ENCODE measurements at places on chromosomes 5 and 9.

DNA sequence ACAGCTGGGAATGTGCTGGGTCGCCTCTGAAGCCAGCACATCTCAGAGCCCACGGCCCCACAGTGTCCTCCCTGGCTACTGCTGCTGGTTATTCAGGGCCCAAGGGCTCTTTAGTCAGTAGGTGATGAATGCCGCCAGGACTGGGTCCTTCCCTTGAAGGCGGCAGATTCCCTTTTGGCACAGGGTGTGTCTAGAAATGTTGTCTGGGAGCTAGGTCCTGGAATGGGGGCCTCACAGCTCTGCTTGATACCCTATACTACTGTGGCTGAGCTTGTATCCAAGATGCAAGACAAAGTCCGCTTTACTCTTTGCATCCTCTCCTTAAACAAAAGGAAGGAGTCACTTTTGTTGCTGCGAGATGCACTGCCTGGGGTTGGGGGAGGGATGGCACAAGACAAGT is 33.1 kb downstream of the MEGF9 start:
- no peak for DNase-seq

- no peak for DNase-seq
Observed at GRCh38 chr5:156595132-156595787, 254.8 kb upstream of the PPP1R2B start.

GRCh38 chr5:143186623-143187022 is 216.9 kb downstream of the NR3C1 start:
- DNase-seq, result no peak

DNA sequence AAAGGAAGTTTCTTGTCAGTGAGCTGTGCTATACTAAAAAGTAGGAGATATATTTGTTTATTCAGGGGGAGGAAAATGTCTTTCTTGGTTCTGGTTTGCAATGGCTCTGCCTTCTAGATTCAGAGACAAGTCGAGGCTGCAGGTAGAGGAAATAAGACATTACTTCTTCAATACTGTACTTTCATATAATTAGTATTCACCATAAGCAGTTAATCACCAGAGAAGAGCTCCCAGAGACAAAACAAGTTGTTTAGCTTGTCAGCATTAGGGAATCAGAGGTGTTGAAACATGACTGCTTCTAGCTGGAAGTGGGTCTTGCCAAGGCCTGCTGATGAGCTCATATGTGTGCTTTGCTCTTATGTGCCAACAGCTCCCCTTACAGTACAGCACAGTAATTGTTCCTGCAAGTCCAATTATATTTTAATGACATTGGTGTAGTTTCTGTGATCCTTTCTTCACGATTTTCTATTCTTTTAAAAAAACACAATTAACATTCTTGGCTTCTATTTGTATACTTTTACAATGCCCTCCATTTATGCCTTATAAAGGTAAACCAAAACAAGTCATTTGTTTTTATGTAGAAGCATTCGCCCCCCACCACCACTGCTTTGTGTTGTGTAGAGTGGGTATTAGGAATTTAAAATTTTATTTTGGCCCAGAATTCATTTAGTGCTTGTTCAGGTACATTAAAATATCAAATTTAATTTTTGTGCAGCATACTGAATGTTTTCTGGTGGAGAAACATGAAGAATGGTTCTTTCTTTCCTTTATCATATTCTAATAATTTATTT is 112.2 kb downstream of the RPS23 start:
- no peak for DNase-seq

GRCh38 chr9:128992995-128993394 is 35.1 kb downstream of the SH3GLB2 start:
- no peak for DNase-seq

DNA sequence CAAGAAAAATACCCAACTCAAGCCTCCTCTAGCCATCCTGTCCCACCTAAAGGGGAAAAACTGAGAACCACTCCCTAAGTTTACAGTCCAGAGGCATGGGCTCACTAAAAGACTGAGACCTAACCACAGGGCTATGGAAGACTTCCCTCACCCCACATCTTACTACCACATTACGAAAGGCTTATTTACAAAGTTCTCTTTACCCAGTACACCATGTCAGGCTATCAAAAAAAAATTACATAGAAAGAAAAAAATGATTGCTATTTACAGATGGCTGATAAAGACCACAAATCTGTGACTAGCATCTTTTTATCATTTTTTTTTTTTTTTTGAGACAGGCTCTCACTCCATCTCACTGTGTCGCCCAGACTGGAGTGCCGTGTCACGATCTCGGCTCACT is 69.7 kb upstream of the TNPO1 start:
- DNase-seq, result no peak

- no peak for DNase-seq
Observed at GRCh38 chr5:102528600-102528999, 29.8 kb upstream of the SLCO6A1 start.

DNA sequence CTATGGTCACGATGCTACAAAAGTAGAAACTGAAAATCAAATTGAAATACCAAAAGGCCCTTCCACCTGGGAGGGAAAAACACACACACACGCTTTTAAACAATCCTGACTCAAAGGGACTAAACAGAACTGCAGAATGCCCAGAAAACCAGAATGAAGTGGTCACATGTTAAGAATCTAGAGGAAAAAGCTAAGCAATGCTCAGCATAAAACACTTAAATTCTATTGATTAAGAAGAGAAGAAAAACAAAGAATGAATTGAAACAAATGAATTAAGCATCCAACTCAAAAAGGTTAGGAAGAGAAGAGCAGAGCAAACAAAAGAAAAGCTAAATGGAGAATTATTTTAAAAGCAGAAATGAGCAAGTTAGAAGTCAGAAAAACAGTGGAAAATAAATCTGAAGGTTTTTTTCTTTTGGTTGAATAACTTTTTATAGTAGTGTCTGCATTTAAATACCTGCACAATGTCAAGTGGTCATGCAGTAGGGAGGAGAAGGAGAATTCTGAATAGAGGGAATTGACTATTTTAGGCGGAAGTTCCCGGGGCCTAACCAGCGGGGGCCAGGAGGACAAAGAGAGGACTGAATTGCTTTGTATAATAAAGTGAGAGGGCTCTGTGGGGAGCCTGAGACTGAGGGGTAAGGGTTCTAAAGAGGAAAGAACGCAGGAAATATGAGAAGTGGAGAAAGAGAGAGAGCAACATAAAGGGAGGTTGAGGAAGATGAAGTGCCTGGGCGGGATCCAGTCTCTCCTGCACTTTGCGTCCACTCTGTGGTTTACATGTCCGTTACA is 146.8 kb downstream of the ATPSCKMT start:
- DNase-seq, result no peak

- DNase-seq, result peak; percentile 14
Observed at GRCh38 chr5:132756542-132756941, 9.3 kb downstream of the CCNI2 start.

DNA sequence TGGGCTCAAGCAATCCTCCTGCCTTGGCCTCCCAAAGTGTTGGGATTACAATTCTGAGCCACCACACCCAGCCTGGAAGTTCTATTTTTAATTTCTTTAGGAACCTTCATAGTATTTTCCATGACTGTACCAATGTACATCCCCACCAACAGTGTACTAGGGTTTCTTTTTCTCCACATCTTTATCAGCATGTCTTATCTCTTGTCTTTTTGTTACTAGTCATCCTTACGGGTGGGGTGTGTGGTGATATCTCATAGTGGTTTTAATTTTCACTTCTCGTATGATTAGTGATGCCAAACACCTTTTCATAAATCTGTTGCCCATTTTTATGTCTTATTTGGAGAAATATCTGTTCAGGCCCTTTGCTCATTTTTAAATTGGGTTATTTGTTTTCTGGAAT is 123.0 kb upstream of the MEF2C start:
- DNase-seq, result no peak

DNA sequence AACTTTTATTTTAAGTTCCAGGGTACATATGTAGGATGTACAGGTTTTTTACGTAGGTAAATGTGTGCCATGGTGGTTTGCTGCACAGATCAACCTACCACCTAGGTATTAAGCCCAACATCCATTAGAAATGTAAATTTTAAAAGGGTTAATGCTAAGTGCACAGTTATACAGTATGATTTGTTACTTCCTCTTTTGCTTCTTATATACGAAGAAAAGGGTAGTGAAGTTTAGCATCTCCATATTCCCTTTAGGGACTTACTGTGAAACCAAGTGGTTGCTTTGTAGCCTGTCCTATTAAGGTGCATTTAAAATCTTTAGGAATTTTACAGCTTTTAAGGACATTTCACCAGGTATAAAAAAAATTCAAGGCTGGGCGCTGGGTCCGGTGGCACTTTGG is 46.4 kb downstream of the RBM27 start:
- DNase-seq, result no peak
